ENCODE measurements at places on chromosomes 3 and 15.

DNA sequence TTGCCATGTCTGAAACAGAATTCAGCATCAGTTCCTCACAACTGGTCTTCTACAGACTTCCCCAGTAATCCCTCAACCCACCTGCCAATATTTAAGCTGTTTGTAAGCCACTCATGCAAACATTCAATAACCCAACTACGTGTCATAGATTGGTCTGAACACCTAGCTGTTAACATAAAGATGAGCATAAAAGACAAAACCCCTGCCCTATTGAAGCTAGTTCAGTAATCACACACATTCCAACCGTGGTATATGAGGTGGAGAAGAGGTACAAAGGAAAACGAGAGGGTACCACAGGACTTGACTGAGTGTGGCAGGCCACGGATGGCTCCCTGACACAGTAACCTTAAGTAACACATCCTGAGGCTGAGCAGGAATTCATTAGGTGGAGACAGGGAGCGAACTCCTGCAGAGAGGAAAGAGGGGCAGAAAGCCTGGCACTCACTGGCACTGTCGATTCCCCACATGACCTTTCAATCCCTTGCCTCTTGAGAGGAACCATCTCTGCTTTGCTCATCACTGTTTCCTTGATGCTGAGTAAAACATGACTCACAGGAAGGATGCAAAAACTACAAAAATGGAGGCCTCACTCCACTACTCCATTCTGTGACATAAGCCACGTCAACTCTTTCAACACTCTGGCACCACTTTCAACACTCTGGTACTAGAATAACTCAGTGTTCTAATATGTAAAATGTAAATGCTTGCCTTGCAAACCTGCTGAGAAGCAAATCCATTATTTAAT lies 31.3 kb downstream of the RPN1 start:
- H3K27ac ChIP-seq: peak overlapping the region; percentile 97
- H3K4me1 ChIP-seq: peaks cover 19% of the 10 kb centered on the region
- H3K27me3 ChIP-seq: no peaks in the 10 kb centered on the region

GRCh38 chr3:171846597-171846996 lies 3.4 kb downstream of the TMEM212 start:
- no peak overlapping the region for H3K27ac ChIP-seq
- no peak for DNase-seq
- H3K27me3 ChIP-seq: peaks cover 8% of the 10 kb centered on the region
- H3K4me3 ChIP-seq: no peak overlapping the region
- H3K36me3 ChIP-seq: no peaks in the 10 kb centered on the region

GRCh38 chr3:37489355-37489754 lies 315.0 kb upstream of the LRRFIP2 start:
- no peaks in the 10 kb centered on the region for H3K4me1 ChIP-seq
- DNase-seq: no peak
- no peak overlapping the region for H3K4me3 ChIP-seq
- no peak overlapping the region for H3K27ac ChIP-seq
- peaks cover 3% of the 10 kb centered on the region for H3K36me3 ChIP-seq

- peak overlapping the region; percentile 8 for H3K4me3 ChIP-seq
- H3K4me1 ChIP-seq: peaks cover 23% of the 10 kb centered on the region
- DNase-seq: no peak
Observed at GRCh38 chr3:50325497-50326181, 2.4 kb downstream of the TUSC2 start.

DNA sequence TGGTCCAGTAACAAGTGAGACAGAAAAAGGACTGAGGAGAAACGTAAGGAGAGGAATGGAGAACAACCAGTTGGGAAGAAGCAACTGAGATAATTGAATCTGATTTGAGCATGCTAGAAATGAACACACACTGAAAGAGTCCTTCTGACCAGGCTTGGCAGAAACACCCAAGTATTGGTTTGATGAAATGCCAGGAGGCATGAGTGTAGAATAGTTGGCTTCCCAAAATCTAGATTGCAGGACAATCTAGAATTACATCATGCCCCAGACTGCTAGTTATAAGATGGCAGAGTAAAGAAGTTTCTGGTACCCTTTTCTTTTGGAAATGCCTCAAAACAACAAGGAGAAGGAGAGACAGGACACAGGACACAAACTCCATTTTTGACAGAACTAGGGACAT lies 189.7 kb upstream of the STT3B start:
- no peak for DNase-seq
- H3K36me3 ChIP-seq: no peaks in the 10 kb centered on the region
- no peaks in the 10 kb centered on the region for H3K4me1 ChIP-seq
- no peaks in the 10 kb centered on the region for H3K27me3 ChIP-seq
- no peak overlapping the region for H3K4me3 ChIP-seq

DNA sequence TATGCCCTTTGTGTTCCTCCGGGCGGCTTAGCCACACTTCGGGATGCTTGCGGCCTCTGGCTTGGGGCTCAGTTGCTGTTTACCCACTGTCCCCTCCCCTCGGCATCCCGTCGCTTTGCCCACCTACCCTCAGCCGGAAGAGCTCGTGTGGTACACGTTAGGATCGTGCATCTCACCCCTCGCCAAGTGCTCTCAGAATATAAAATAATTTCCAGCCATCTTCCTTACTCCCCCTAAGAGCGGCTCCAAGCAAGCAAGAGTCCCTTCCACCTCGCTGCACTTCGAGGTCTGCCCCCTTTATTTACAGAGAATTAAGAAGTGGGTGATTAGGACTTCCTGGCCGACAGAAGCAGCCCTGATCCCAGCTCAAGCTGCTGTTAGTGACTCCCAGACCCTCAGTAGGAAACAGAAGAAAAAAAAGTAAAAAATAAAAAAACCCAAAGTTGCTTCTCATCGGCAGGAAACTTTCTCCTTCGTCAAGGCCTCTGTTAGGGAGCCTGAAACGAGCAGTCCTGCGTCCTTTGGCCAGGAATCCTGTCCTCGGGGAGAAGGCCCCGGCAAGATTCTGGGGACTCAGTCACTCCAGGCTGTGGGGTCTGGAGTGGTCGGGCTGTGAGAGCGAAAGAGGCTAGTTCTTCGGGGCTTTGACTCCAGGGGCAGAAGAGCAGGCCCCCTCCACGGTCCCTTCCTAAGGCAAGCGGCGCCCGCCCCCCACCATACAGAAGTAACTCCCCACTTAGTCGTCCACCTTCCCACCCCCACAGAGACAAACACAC lies 3.0 kb downstream of the MEIS2 start:
- peaks cover 34% of the 10 kb centered on the region for H3K4me1 ChIP-seq
- peak overlapping the region; percentile 84 for H3K4me3 ChIP-seq
- H3K27ac ChIP-seq: peak overlapping the region; percentile 79

DNA sequence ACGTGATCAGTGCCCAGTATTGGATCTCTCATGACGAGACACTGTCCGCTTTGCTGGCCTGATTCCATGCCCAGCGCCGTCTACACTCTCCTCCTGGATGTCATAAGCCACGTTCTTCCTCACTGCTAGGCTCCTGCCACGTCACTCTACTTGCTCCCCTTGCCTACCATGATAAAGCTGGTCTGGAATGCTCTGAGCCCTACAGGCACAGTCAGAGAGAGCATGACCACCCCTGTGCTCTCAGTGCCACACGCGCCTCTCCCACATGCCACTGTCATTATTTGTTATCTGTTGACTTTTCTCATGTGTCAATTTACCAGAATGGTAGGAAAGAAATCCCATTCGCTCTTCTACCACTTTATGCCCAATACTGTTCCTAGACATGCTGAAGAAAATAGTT lies 148.6 kb downstream of the ANO10 start:
- no peaks in the 10 kb centered on the region for H3K27me3 ChIP-seq
- H3K36me3 ChIP-seq: peaks cover 10% of the 10 kb centered on the region
- peaks cover 24% of the 10 kb centered on the region for H3K4me1 ChIP-seq
- no peak overlapping the region for H3K27ac ChIP-seq

GRCh38 chr15:75921732-75922703 lies 18.3 kb downstream of the FBXO22 start:
- no peak overlapping the region for H3K27ac ChIP-seq
- no peaks in the 10 kb centered on the region for H3K27me3 ChIP-seq
- no peak overlapping the region for H3K4me3 ChIP-seq
- H3K4me1 ChIP-seq: peaks cover 19% of the 10 kb centered on the region
- H3K36me3 ChIP-seq: peaks cover 14% of the 10 kb centered on the region

DNA sequence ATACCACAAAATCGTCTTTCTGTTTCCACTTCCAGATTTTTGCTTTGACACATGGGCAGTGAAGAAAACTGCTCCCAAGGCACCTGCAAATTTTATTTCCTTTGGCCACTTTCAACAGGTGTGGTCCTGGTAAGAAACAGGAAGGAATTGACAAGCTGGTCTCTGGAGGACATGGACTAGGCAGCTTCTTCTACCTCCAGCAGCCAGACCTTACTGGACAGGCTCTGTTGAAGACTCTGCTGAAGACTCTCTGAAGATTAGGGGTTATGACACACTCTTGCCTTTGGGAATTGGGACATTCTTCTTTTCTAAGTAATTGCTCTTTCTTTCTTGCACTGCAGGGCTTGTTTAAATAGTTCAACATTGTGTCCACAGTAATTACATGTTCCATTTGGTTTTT lies 147.7 kb upstream of the DCBLD2 start:
- no peaks in the 10 kb centered on the region for H3K4me1 ChIP-seq
- H3K27me3 ChIP-seq: no peaks in the 10 kb centered on the region
- DNase-seq: no peak
- H3K27ac ChIP-seq: no peak overlapping the region

DNA sequence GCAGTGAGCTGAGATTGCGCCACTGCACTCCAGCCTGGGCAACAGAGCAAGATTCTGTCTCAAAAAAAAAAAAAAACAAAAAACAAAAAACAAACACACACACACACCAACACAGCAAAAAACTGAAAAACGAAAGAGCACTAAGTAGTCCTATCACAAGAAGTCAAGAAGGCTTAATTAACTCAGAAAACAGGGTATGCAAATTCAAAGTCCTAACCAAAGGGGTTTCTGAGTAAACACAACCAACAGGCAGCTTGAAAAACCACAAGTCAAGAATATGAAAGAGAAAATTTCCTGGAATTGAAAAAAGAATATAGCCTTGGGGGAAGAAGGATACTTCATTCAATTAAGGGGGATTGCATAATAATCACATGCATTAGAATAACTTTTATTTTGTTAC lies 37.7 kb upstream of the PARP14 start:
- peak overlapping the region; percentile 28 for H3K27ac ChIP-seq
- no peak overlapping the region for H3K4me3 ChIP-seq
- no peak for DNase-seq
- H3K27me3 ChIP-seq: peaks cover under 1% of the 10 kb centered on the region
- H3K36me3 ChIP-seq: peaks cover 3% of the 10 kb centered on the region

DNA sequence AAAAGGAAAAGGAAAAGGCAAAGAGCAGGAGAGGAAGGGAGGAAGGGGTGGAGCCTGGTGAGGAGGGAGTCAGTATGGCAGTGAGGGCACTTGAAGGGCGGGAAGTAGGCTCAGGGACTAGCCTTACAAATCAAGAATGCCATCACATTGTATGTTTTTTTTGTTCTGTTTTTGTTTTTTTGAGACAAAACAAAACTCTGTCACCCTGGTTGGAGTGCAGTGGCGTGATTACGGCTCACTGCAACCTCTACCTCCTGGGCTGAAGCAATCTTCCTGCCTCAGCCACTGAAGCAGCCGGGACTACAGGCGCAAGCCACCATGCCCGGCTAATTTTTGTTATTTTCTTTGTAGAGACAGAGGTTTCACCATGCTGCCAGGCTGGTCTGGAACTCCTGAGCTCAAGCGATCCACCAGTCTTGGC lies 10.5 kb upstream of the PIK3CB start:
- peaks cover 3% of the 10 kb centered on the region for H3K36me3 ChIP-seq
- H3K27me3 ChIP-seq: no peaks in the 10 kb centered on the region
- H3K4me3 ChIP-seq: no peak overlapping the region
- no peak for DNase-seq
- no peaks in the 10 kb centered on the region for H3K4me1 ChIP-seq

DNA sequence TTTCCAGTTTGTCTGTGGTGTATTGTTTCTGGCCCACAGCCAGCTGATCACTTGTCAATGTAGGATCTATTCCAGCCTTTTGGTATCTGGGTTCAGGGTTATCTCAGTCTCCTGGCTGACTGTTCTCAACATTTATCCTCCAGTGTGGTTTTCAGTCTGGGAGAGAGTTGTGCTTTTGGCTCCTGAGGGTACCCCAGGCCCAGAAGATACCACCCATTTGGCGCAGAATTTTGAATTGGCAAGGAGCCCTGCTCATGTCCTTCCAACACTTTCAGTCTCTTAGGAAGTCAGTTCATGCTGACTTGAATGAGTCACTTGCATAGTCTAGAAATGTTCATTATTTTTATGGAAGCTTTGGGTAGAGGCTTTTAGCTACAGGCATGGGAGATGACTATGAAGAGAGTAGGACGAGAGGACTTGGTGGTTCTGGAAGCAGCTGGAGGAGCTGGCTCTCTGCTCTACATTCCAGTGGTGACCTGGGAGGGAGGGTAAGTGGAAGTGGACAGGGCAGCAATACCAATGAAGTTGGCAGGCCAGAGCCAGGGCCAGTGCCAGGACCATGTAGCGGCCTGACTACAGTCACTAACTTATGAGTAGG lies 7.2 kb downstream of the POLR2H start:
- peaks cover 48% of the 10 kb centered on the region for H3K36me3 ChIP-seq
- H3K4me3 ChIP-seq: no peak overlapping the region
- no peak for DNase-seq
- no peaks in the 10 kb centered on the region for H3K27me3 ChIP-seq
- peaks cover 16% of the 10 kb centered on the region for H3K4me1 ChIP-seq

- H3K4me3 ChIP-seq: no peak overlapping the region
- no peak overlapping the region for H3K27ac ChIP-seq
- peaks cover 22% of the 10 kb centered on the region for H3K27me3 ChIP-seq
Observed at GRCh38 chr15:66722757-66723540, 20.9 kb downstream of the SMAD6 start.

DNA sequence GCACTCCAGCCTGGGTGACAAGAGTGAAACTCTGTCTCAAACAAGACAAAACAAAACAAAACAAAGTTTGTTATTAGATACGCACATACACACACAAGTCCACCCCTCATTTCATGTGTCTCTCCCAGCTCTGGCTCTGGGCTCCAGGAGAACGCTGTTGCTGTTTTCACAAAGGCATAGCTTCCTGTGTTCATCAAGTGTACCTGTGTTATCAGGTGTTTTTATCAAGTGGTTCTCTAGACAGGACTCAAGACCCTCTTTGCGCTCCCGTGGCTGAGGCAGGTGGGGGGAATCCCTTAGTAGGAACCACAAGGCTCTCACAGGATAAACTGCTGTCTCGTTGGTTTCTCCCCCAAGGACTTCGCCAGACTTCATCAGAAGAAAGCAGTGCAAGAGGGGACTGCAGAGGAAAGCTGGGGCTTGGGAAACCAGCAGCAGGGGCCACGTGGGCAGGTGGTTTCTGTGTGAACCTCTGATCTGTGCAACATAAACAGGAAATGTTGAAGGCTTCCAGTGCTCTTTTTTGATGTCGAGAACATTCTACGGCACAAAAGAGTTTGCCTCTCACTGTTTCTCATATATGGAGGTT lies 6.9 kb upstream of the PPP1R2 start:
- peak overlapping the region; percentile 96 for H3K27ac ChIP-seq
- H3K4me3 ChIP-seq: peak overlapping the region; percentile 69
- peak; percentile 72 for DNase-seq
- peaks cover 11% of the 10 kb centered on the region for H3K36me3 ChIP-seq
- no peaks in the 10 kb centered on the region for H3K27me3 ChIP-seq

- H3K27me3 ChIP-seq: no peaks in the 10 kb centered on the region
- H3K27ac ChIP-seq: no peak overlapping the region
- H3K4me3 ChIP-seq: no peak overlapping the region
- no peak for DNase-seq
Observed at GRCh38 chr3:34145796-34146195, 347.4 kb downstream of the PDCD6IP start.
